ENCODE measurements at places on chromosomes 3 and 15.

DNA sequence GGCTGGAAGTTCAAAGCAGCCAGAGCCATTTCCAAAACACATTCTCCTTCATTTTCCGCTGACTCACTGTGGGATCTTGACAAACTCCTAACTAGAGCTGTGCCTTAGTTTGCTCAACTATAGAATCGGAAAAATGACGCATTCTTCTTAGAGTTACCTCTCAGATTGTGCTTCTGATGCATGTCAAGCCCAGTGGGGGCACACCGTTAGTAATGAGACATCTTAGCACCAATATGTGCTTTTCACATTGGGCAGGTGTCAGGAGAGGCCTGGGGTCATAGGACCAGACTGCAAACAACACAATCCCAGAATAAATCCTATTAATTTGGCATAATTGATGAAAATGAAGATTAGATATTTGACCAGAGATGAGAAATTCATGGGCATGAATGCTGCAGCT is 71.3 kb upstream of the UBE3A start:
- no peak for DNase-seq

GRCh38 chr3:153349108-153349499 is 187.1 kb downstream of the RAP2B start:
- no peak for DNase-seq

DNA sequence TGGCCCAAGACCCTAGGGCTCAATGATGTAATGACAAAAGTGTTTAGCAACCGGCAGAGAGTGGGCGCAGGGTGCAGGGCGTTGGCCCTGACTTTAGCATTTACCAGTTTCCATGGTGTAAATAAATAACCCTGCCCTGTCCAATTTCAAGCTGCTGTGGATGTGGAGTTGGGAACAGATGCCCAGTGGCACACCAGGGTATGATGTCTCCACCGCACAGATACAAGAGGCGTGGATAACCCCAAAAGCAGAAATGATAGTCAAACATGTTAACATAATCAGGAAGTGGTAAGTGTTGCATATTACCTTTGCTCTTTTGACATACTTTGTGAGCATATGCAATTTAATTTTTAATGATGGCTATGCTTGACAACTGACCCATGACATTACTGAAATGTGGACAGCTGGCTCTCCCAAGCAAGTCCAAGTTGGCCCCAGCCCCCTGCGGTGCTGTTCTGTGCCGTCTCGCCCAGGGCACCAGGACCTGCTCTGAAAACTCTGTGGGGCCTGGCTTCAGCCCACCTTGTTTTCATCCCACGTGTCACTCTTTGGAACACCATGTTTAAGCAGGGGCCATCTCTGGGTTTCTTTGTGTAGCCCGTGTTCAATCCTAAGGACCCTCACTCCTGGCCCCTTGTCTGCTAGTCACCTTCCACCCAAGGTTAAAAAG is 10.8 kb upstream of the ANPEP start:
- no peak for DNase-seq

GRCh38 chr15:100729461-100729860 is 127.1 kb downstream of the ASB7 start:
- DNase-seq: no peak

Data from SHP77 (cell line).